ENCODE measurements at places on chromosomes 6 and 20.
A peak's percentile ranks its signal among the peaks of the same experiment; 100 is the strongest.

GRCh38 chr20:24842918-24843715, 106.0 kb upstream of the CST7 start:
- DNase-seq: no peak

GRCh38 chr20:59149678-59150504, 13.7 kb upstream of the ZNF831 start:
- peak; percentile 26 for DNase-seq

DNA sequence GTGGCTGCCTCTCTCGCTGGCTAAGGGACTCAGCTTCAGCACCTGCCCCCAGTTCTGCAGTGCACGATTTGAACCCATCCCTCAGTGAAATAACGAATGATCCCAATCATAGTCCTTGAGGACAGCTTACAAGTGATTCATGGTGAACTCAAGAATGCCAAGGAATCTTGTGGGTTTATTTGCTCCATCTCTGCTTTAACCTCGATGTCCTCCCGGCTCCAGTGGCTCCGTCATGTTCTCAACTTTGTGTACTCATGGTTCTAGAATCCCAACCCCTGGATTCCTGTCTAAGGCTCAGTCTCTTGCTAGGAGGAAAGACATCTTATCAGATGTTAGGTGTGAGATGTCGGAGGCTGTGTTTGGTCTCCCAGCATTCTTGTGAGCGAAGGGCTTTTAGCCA, 29.0 kb upstream of the GTSF1L start:
- no peak for DNase-seq

DNA sequence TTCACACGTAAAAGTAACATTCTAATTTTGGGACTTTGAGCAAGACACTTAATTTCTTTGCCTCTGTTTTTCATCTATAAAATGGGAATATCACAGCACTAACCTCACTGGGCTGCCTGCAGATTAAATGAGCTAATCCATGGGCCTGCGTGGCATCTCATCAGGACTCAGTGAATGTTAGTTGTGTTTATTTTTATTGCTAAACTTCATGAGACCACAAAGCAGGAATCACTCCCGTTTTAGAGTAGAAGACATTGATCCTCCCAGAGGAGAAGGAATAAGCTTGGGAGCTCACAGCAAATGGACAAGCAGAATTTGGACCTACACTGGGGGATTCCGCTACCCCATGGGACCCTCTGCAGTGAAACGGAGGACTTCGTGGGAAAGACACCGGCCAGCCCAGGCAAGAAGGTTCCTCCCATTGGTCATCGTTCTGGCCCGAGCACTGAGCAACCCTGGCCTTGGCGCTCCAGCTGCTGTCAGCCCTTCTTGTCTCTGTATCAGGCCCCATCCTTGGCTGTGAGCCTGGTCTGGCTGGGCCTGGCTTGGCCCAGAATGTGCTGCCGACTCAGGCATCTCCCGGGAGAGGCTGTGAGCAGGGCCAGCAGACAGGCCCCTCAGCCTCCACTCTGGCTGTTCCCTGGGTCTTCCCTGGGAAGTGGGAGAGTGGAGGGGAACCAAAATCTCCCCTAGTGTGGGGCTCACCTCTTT, 79.8 kb downstream of the NFATC2 start:
- DNase-seq: no peak

All from stimulated activated CD4-positive, alpha-beta T cell treated with anti-CD3 and anti-CD28 coated beads, TNF-alpha, amount 100 ng/mL, for 4 hours (primary cell).